ENCODE measurements at places on chromosomes 5 and 9.

- DNase-seq = no peak
These were observed 113.7 kb downstream of the HTR4 start for GRCh38 chr5:148540647-148541046.

DNA sequence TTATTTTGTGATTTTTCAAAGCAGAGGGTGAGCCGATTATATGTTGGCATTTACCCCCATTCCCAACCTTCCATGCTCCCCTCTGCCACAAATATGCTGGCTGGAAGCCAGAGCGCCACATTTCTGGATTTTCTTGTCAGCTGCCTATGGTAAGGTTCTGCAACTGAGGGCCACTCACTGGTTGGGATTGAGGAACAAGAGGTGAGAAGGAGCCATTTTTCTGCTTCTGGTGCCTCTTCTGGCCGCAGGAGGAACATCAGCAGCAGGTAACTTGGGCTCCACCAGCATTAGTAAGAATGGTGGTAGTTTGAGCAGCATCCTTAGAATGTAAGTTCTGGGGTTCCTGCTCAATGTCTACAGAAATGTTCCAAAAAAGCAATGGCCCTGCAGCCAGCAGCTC, 159.5 kb upstream of the MAST4 start:
- no peak for DNase-seq

DNA sequence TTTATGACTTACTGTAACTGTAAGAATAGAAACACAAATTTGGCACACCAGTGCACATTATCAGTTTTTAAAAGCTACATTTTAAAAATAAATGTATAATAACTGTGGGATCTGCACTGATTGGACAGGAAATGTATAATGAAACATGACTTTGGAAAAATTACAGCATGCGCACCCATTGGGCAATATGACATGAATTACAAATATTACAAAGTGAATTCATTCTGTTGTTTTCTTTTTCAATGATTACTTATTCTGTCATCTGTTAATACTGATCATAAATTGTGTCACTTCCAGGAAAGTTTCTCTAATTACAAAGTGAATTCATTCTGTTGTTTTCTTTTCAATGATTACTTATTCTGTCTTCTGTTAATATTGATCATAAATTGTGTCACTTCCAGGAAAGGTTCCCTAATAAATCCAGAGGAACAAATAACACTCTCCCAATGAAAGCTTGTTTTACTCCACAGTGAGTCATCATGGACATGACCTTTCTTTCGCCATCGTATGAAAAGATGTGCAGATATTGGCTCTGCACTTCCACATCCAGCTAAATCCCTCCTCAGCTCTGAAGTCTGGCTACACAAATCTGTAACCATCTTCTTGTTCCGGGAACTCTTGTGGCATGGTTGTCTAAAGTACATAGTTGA, 297.0 kb upstream of the HAPLN1 start:
- no peak for DNase-seq

- DNase-seq = no peak
These were observed 57.2 kb downstream of the EXD3 start for GRCh38 chr9:137365552-137366444.

- DNase-seq = no peak
These were observed 12.2 kb upstream of the ALDH1B1 start for GRCh38 chr9:38380230-38380871.

GRCh38 chr9:132187121-132187620, 25.3 kb downstream of the NTNG2 start:
- DNase-seq = no peak

- peak; percentile 27 for DNase-seq
These were observed 133.0 kb downstream of the SLC28A3 start for GRCh38 chr9:84207491-84207951.

DNA sequence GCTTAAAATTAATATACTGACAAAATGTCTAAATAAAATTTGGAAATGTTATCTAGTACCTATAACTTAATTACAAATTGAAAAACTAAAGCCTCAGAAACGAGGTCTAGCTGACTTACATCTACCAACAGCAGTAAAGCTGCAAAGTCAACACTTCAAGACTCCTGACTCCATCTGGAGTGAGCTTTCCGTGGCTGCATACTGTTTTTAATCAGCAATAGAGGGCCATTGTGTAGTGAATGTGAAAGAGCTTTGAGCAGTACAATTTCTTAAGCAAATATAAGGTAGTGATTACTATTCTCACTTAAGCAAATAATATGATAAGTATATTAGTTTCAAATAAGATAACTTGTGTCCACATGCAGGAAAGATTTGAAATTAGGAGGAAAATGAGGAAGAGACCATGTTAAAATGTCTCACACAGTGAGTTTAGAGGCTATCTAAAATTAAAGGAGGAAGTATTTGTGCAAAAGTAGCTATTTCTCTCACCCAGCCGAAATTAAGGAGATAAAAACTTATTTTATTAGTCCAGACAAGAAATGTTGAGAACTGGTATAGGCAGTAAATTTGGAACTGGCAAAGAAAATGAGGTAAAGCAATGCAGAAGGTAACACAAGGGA, 6.4 kb downstream of the SPINK6 start:
- no peak for DNase-seq

Measured in femur (tissue), 1 donor.